ENCODE measurements at places on chromosomes 4 and X.

- no peak for DNase-seq
Observed at GRCh38 chrX:54708404-54708803, 89.7 kb downstream of the ITIH6 start.

DNA sequence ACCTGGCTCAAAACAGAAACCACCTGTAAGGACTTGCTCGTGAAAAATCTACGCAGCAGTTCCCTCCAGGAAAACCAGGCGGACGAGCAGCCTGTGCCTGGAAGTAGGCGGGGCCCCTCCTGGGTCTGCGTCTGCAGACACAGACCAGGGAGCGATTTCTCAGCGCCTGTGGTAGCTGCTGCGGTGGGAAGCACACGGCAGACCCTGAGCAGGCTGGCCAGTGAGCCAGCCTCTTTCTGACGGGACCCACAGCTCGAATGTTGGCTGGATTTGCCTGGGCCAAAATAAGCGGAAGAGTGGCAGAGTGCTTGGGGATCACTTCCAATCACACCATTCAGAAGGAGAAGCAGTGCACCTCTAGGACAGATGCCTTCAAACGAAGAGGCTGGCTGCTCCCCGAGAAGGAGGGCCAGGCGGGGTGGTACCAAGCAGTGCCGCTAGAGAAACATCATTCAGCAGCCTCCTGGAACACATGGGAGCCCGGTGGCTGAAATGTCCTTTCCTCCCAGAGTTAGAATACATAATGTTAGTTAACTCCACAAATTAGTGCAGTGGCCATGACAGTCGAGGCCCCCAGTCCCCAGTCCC is 85.9 kb downstream of the GATB start:
- DNase-seq, result no peak

GRCh38 chr4:117987464-117987863 is 46.8 kb upstream of the NDST3 start:
- no peak for DNase-seq

- DNase-seq, result no peak
Observed at GRCh38 chr4:2300431-2301224, 38.7 kb upstream of the MXD4 start.

- no peak for DNase-seq
Observed at GRCh38 chr4:87339440-87339839, 16.8 kb upstream of the HSD17B13 start.

- no peak for DNase-seq
Observed at GRCh38 chr4:6461301-6462165, 10.9 kb downstream of the PPP2R2C start.

DNA sequence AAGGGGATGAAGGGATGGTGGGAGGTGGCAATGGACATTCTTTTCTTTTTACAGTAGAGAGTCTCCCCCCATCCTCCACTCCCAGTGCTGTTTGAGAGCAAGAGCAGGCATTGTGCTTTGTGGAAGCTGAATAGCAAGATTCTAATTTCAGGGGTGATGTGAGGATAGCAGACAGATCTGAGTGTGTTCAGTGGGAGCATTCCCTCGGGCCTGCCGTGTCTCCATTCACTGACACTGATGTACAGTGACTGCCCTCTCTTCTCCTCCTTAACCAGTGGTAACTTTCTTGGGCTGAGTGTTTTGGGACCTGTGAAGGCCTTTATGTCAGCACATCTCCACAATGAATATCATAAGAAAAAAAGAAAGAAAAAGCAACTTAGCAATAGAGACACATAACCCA is 396.6 kb upstream of the RPS6KA3 start:
- no peak for DNase-seq

DNA sequence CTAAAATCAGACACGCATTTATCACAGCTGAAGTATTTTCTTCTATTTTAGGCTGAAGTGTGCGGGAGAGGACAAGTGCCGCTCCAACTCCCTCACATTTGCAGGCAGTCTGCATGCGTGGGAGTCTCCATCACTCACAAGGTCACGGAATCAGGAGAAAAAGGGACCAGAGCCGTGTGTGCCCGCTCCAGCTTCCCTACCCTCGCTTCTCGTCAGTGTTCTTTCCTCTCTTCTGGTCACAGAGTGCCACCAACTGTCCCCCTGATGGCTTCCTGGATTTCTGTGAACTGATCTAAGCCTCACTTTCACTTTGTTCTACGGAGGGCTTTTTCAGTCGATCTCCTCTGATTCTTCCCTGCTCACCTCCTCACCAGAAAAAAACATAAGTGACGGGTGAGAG is 407.4 kb upstream of the AADAT start:
- DNase-seq, result no peak

DNA sequence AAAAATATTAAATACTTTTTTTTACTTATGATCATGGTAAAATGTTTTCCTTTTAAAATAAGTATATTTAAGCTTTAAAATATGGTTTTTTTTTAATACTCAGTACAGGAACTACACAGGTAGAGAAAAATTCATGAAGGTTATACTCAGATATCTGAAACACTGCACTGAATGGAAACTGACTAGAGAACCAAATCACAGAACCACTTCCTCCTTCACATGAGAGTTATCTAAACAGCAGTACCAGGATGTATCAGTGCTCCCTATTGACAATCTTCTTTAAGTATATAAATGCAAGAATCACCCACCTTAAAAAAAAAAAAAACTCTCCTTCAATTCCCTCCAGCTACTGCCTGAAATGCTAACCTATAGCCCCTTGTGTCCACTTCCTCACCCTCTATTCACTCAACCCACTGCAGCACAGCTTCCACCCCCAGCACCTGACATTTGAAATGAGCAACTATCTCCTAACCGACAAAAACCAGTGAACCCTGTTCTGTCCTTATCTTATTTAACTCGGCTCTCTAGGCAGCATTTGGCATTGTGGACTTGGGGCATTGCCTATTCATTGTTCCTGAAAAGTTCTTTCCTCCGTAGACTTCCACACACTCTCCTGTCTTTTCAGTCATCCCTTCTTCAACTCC is 9.1 kb downstream of the SLC7A3 start:
- DNase-seq, result no peak

GRCh38 chr4:79249881-79250503 is 75.9 kb downstream of the NAA11 start:
- DNase-seq, result no peak

DNA sequence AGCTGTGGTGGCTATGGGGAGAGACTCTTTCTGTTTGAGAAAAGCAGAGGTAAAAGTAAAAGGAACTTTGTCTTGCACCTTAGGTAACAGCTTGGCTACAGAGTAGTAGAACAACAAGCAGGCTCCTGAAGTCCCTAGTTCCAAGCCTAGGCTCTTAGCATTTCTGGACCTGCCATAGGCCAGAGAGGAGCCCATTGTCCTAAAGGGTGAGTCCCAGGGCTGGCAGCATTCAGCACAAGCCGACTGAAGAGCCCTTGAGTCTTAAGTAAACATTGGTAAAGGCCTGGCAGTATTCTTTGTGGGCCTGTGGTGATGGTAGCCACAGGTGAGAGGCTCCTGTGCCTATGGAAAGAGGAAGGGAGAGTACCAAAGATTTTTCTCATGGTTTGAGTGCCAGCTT is 38.2 kb downstream of the CSN3 start:
- no peak for DNase-seq

DNA sequence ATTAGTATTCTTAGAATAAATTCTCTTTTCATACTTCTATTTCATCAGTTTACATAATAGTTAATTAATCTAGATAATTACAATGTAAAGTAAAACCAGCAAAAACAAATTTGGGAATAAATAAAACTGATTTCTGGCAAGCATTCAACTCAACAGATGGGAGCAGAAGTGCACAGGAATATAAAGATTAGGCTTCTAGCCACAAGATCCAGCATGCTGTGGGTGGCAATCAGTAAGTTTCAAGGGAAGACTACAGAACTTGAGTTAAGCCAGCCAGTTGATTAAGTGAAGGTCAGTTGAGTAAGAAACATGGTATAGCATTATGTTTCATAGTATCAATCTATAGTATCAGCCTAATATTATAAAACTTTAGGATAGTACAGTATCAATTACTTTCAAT is 324.2 kb upstream of the AADAT start:
- no peak for DNase-seq

- DNase-seq, result no peak
Observed at GRCh38 chr4:8844976-8845690, 26.5 kb downstream of the HMX1 start.

DNA sequence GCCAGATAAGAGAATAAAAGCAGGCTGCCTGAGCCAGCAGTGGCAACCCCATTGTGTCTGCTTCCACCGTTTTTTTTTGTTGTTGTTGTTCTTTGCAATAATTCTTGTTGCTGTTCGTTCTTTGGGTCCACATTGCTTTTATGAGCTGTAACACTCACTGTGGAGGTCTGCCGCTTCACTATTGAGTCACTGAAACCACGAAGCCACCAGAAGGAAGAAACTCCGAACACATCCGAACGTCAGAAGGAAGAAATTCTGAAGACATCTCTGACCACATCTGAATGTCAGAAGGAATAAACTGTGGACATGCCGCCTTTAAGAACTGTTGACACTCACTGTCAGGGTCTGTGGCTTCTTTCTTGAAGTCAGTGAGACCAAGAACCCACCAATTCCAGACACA is 110.5 kb downstream of the PCDH18 start:
- no peak for DNase-seq

DNA sequence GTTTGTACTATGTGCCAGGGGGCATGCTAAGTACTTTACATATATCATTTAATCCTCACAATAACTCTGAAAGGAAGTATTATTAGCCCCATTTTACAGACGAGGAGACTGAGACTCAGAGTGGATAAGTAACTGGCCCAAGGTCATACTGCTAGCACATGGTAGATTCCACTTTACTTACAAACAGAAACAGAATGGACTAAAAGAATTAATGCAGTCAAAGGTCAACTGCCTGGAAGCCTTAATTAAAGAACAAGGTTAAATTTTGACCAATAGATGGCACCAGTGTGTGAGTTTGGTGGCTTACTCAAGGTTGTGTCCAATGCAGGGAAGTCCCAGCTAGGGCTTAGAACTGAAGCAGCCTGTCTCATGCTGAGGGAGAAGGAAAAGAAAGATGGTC is 4.7 kb downstream of the RIPPLY1 start:
- DNase-seq, result no peak

DNA sequence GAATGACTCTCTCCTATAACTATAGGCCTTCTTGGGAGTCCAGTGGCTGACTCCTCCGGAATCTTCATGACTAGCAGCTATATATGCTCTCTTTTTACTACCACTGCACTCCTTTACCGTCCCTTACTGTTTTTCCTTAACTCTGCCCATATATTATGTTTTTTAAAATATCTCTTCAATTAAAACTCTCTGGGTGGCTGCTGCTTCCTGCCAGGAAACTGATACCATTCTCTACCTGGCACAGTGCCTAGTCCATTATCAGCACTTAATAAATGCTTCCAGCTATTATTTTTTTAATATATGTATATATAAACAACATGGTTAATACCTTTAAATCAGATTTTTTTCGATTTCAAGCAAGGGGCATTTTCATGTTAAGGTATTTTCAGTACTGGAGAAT is 136.6 kb upstream of the FAM47B start:
- no peak for DNase-seq

GRCh38 chr4:125315576-125316400 is 1.0 kb downstream of the FAT4 start:
- no peak for DNase-seq

DNA sequence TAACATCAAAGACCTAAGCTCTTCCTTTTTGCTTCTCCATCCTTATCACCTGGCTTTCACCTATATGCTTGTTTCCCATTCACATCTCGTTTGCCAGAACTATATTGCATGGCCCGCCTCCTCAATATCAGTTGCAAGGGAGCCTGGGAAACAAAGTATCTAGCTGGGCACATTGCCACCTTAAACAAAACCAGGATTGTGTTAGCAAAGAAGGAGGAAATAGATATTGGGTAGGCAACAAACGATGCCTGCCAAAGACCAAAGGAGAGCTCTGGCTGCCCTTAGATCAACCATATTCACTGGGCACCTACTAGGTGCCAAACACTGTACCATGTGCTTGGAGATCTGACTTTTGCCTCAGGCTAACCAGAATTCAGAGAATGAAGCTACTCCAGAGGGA is 107.5 kb downstream of the GRIA3 start:
- DNase-seq, result no peak

DNA sequence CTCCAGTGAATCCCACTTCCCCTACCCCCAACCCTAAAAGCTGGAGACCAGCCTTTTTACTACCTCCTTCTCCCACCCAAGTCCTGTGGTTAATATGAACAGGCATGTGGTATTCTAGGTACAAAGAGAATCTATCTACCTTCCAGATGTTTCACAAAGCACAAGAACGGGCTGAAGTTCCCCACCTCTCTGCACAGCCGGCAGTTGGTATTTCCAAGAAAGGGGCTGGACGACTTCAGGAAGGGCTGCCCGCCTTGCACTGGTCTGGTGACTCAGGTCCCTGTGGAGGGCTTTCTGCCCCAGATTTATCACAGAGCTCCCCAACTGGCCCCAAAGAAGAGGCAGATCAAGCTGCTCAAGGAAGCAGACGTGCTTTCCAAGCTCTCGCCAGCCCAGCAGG is 4.5 kb downstream of the FAM47E start:
- no peak for DNase-seq

DNA sequence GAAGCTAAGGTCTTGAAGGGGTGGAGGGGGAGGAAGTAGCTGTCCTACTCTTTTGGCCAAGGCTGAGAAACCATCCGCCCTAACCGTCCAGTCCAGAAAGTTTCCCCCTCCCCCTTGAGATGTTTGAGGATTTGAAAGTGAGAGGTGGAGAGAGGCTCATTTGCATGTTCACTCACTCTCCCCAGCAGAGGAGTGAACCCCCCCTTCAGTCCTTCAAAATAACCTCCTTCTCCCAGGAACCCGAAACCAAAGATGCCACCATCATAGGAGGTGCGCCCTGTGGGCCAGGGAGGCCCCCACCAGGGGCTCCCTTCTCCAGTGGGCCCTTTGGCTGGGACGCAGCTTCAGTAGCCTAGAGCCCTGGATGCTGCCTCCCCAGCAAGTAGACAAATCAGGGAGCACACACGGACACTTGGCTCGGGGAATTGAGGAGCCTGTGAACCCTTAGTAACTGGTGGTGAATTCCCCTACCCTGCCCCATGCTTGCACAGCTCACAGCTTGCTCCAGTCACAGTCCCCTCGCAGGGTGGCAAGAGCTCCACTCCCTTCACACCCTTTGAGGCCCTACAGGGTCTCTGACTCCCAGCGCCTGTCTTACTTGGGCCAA is 25.6 kb downstream of the ELF4 start:
- DNase-seq, result no peak

DNA sequence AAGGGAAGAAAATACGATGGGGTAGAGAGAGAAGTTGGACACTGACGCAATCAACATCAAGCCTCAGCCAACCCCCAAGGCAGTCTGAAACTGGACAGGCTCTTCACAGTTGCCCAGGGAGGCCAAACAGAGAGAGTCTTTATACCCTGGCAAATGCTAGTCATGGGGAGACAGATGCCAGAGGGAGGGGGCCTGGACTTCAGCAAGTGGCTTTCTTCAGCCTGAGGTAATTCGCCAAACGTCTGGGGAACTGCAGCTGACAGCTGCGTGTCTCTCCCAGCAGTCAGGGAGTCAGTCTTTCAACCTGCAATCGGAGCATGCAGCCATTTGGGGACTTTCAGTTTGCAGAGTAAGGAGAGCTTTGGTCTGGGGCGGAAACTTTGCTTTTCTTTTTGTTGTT is 521.6 kb downstream of the TRIML1 start:
- no peak for DNase-seq

- no peak for DNase-seq
Observed at GRCh38 chr4:63493265-63493664, 916.0 kb downstream of the TECRL start.
